ENCODE measurements at places on chromosomes 4 and X.

- DNase-seq = no peak
Observed at GRCh38 chrX:23287191-23287725, 47.4 kb upstream of the PTCHD1 start.

DNA sequence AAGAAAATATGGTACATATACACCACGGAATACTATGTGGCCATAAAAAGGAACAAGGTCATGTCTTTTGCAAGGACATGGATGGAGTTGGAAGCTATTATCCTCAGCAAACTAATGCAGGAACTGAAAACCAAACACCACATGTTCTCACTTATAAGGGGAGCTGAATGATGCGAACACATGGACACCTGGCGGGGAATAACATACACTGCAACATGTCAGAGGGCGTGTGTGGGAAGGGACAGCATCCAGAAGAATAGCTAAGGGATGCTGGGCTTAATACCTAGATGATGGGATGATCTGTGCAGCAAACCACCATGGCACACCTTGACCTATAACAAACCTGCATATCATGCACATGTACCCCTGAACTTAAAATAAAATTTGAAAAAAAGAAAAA lies 19.5 kb upstream of the CNKSR2 start:
- DNase-seq = no peak

- no peak for DNase-seq
Observed at GRCh38 chr4:20151436-20151835, 100.3 kb upstream of the SLIT2 start.

- no peak for DNase-seq
Observed at GRCh38 chr4:164207460-164207859, 546.5 kb upstream of the SMIM31 start.

- DNase-seq = no peak
Observed at GRCh38 chr4:101331017-101331416, 16.3 kb downstream of the PPP3CA start.

- DNase-seq = no peak
Observed at GRCh38 chrX:120464411-120464810, 4.7 kb downstream of the LAMP2 start.
